Activated T-cell treated with anti-CD3 and anti-CD28 coated beads, Interleukin-2, amount 50 U/mL, for 48 hours (primary cell): ENCODE measurements at places on chromosomes 3 and 15.

- DNase-seq: no peak
Observed at GRCh38 chr15:65399997-65400396, 22.2 kb upstream of the IGDCC3 start.

GRCh38 chr15:80949756-80950155, 39.9 kb downstream of the MESD start:
- no peak for DNase-seq

- no peak for DNase-seq
Observed at GRCh38 chr3:32733631-32734229, 48.7 kb downstream of the CNOT10 start.

DNA sequence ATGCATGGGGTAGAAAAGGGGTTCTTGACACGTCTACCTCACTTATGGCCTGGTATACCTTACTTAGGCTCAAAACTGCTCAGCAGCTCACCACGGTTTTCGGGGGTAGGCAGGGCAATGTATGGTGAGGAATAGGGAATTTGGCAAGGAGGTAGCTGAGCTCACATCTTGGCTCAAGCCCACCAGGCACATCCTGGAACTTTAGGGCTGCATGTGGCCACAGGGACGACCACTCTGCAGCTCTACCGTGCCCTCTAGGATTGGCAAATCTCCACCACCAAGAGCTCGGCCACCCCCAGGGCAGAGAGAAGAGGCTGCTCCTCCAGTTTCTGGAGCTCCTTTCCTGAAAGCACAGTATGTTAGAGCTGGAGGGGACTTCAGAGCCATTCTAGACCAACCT, 69.7 kb downstream of the MRPL46 start:
- DNase-seq: no peak

DNA sequence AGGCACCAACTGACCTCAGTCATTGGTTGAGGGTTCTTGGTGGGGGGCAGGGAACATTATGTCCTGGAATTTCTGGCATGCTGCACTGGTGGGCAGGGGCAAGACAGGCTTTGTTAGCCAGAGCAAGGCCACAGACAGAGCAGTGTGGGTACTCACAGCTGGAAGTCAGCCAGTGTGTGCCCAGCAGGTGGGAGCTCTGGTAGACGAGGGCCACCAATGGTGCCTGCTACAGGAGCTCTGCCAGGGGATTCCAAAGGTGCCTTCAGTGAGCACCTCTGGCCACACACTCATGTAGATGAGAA, 31.3 kb downstream of the CYP8B1 start:
- no peak for DNase-seq

DNA sequence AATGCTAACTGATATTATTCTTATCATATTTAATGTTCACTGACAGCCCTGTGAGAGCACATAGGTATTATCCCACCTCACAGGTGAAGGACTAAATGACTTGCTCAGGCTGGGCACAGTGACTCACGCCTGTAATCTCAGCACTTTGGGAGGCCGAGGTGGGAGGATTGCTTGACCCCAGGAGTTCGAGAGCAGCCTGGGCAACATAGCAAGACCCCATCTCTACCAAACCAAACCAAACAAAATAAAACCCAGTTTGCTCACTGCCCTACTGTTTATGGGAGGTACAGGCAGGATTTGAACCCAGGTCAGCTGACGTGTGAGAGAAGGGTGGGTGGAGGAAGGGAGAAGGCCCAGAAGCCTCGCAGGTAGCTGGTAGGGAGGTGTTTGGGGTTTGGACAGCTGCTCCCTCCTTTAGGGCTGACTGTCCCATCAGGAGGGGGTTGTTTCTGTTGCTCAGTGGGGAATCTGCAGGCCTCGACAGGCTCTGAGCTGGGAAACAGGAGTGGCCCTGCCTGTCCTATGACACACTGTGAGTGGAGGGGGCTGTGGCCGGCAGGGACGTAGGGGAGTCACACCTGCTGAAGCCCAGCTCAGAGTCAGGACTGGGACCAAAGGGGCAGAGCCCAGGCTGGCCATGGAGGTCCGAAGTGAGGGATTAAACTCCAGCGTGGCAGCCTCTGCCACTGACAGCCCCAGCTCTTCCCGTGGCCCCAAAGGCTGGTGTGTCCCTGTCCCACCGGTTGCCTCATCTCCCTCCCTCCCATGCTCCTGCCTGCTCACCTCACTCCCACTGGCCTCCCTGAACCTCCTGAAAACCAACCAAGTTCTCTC, 25.3 kb downstream of the BHLHE40 start:
- peak; percentile 22 for DNase-seq

GRCh38 chr3:51397392-51397791, 6.3 kb downstream of the RBM15B start:
- DNase-seq: no peak

GRCh38 chr15:80059786-80060355, 395 bp downstream of the ZFAND6 start:
- peak; percentile 67 for DNase-seq

- DNase-seq: no peak
Observed at GRCh38 chr3:49718858-49719213, 648 bp downstream of the AMIGO3 start.
